Foreskin melanocyte (primary cell): ENCODE measurements at places on chromosomes 1 and 21.

- peak; percentile 69 for DNase-seq
Observed at GRCh38 chr1:170494369-170494768, 37.6 kb upstream of the GORAB start.

DNA sequence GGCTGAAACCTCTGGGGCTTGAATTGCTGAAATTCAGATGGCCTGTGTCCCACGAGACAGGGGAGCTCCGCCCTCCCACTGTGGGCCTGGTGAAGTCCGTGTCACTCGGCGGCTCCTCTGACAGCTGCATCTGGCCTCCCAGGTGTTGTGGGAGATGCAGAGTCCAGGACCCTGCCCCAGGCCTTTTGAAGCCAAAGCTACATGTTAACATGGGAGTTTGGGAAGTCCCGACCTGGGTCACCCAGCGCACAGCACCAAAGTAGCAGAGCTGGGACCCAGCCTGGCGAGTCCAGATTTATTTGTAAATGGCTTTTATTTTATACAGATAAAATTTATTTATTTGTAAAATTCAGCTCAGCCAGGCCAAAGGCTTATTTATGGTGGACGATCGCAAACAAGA is 28.9 kb downstream of the SLC37A1 start:
- no peak for DNase-seq

DNA sequence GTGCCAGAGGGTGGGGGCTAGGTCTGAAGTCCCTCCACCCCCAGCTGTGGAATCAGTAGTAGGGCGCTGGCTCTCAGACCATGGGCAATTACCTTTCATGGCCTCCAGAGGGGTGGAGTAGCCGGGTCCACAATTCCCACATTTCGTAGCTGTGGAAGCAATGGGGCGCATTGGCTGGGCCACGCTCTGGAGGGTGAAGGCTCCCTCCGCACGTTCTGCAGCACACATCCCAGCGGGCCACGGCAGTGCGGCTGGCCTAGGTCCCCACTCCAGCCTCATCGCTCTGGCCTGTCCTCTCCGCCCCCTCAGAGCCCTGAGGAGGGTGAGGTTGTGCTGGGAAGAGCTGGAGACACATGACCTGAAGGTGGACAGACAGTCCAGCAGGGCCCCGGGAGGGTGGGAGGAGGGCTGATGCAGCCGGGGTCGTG is 2.9 kb downstream of the SELENBP1 start:
- no peak for DNase-seq

- no peak for DNase-seq
Observed at GRCh38 chr1:111848852-111849545, 93.3 kb downstream of the DDX20 start.

GRCh38 chr1:214290424-214291037 is 9.6 kb downstream of the SMYD2 start:
- no peak for DNase-seq

DNA sequence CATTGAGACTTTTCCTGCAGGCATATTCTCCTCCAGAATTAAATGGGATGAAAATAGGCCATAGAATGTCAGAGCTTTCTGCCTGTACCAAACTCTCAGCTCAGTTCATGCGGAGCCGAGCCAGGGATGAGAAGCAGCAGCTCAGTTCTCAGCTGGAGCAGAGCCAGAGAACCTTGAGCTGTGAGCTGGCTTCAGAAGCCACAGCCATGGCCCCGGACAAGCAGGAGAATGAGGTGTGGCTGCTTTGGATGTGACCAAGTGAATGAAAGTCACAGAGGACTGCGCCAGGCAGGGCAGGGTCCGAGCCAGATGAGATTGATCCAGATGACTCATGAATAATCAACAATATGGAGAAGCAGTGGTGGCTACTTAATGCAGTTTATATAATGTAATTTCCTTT is 633.8 kb downstream of the NCAM2 start:
- no peak for DNase-seq

GRCh38 chr1:170261669-170262068 is 115.9 kb downstream of the NTMT2 start:
- DNase-seq: no peak

DNA sequence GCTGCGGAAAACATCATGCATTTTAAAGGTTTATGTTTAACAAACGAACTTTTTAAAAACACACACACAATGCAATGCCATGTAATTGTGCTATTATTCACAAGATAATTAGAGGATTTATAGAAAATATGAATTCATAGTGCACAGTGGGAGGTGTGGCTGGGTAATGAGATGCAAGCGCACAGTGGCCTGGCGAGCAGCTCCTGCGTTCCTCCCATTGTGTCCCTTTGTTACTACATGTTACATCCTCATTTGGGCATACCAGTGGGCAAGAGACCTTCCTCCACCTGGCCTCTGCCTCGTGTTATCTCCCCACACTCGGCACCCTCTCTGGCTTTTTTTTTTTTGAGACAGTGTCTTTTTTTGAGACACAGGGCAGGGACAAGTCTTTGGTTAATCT is 30.0 kb upstream of the TENT5B start:
- no peak for DNase-seq

DNA sequence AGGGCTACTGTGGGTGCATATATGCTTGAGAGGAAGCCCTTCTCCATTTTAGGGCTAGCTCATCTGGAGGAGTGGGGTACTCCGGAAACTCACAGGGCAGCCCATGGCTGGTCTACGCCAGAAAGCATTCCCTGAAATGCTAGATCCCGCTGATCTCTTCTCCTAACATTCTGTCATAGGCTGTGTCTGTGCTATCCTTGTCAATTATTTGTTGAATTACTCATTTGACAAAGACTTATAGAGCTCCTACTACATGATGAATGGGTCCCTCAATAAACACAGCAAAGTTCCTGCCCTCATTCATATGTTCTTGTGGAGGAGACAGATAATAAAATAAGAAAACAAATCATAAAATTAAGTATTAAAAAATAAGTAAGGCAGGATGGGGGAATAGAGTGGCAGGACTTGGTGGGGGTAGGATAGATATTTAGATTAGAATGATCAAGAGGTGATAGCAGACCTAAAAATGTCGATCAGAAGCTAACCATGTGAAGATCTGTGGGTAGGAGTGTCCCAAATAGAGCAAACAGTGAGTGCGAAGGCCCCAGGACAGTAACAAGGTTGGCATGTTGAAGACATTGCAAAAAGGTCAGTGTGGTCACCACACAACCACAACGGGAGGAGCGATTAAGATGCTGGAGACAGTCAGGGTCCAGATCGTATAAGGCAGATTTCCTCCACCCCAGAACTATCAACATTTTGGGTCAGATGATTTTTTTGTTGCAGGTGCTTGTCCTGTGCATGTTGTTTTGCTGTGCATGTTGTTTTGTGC is 13.2 kb downstream of the NGF start:
- no peak for DNase-seq

DNA sequence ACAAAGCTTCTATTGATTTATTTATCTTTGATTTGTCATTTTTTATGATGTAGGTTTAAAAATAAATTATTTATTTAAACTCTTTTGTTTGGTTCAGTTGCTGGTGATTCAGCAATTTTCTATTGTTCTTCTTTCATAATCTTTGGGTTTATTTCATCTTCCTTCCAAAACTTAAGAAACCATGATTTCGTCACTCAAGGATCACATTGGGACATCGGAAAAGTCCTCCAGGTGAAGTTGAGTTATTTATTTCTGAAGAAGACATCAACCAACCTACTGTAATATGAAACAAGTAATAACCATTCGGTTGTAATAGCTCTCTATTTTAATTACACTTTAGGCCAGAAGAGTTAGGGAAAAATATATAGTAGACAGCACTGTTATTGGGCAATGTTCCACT is 23.0 kb upstream of the WLS start:
- no peak for DNase-seq

GRCh38 chr21:39080366-39080765 is 102.9 kb downstream of the PSMG1 start:
- no peak for DNase-seq

GRCh38 chr21:46190491-46191131 is 6.4 kb upstream of the SPATC1L start:
- DNase-seq: no peak

DNA sequence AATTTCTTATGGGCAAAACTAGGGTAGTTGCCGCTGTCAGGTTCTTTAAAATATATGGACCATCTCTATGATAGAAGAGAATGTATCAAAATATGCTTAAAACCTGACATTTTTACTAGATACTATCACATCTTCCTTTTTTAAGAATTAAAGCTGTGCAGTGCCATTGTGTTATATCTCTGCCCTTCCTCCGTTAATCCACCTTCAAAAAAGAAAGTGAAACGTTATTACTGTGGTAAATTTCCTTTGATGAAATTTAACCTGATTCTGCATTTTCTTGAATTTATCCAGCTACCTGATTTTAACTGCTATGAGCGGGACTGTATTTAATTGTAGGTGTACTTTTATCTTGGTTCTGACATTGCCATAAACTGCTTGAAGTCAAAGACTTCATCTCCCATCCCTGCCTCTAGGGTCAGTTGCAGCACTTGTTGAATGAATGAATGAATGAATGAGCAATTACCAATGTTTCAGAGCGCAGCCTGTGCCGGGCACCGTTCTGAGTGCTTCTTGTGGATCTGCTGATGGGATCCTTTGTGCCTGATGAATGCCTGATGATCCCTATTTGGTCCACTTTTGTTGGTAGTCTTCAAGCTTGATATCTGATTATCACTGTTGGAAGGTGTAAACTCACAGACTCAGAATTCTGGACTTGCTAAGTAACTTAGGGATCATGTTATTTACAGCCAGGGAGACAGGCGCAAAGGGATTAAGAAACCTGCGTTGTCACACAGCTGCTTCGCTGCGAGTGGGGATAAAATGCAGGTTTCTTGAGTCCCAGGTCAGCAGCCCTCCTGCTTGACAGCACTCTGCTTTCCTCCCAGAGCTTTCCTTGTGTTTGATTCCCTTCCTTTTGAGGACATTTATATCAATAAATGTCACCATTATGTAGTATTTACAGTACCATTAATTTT is 30.1 kb downstream of the SMYD2 start:
- no peak for DNase-seq

DNA sequence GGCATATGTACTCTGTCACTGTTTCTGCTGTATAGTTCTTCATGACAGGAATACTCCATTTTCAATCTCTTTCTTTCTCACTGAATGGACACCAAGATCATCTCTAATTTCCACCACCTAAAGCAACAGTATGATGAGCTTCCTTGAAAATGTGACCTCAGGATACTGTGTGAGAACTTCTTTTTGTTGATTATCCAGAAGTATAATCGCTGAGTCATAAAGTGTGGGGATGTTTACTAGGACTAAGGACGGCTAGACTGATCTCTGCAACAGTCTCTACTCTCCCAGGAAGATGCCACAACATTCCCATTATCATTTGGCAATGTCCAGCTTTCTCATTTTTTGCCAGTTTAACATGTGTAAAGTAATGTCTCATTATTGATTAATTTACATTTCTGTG is 70.3 kb downstream of the TNFSF18 start:
- DNase-seq: no peak

DNA sequence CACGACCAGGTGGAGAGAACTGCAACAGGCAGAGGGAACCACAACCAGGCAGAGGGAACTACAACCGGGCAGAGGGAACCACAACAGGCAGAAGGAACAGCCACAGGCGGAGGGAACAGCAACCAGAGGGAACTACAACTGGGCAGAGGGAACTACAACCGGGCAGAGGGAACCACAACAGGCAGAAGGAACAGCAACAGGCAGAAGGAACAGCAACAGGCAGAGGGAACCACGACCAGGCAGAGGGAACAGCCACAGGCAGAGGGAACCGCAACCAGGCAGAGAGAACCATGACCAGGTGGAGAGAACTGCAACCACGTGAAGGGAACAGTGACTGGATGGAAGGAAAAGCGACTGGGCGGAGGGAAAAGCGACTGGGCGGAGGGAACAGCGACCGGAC is 47.6 kb upstream of the GPR153 start:
- DNase-seq: no peak

DNA sequence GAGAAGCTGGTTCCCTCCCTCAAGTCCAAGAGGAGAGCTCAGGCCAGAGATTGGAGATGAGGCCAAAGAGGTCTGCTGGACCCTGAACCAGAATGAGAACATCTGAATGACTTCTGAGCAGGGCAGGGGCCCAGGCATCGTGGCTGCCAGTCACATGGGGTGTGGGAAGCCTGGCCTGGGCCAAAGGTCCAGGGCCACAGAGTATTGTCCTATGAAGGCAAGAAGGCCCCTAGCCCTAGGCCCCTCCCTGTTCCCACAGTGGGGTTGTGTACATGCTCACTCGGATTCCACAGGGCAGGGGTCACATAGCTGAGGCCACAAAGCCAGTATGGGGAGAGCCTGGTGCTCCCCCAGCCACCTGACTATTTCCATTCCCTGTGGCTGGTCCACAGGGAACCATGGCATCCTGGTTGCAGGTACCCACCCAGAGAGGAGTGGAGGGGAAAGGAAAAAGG is 18.5 kb upstream of the SLC1A7 start:
- DNase-seq: no peak

GRCh38 chr1:115118611-115119010 is 29.3 kb upstream of the TSPAN2 start:
- DNase-seq: no peak

DNA sequence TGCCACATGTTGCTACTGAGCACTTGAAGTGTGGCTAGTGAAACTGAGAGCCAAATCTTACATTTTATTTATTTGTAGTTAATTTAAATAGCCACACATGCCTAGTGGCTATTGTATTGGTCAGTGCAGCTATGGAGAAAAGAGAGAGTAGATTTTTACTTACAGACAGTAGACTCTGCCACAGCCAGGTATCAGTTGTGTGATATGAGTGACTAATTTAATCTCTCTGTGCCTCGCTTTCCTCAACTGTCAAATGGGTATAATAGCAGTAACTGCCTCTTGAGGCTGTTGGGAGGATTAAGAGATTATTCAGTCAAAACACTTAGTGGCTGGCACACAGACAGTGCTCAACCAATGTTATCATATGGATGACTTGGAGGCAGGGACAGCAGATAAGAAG is 49.0 kb downstream of the UBE2T start:
- no peak for DNase-seq

DNA sequence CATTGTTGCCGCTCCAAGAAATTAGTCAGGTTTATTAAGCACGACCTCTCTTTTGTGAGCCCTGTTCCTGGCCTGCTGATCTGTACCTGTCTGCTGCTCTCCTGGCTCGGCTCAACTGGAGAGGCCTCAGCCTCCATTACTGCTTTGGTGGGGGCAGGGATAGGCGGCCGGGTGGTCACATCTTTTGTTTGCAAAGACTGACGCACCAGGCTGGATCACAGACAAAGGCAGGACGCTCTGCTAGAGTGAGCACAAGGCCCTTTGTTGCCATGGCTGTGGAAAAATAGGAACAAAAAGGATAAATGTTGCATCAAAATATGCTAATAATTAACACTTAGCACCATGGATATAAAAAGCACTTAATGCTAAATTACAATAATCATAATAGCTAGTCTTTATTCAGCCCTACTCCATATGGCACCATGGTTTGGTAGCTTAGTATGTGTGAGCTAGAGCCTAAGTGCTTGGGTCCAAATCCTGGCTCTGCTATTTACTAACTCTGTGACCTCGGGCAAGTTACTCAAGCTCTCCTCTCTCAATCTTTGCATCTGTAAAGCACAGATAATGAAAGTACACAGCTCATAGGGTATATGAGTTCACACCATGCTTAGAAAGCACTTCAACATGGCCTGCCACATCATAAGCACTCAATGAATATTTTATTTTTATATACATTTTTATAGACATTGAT is 28.9 kb upstream of the HPDL start:
- no peak for DNase-seq

- no peak for DNase-seq
Observed at GRCh38 chr1:68917456-68917855, 420.6 kb upstream of the DEPDC1 start.

- DNase-seq: no peak
Observed at GRCh38 chr1:29779146-29779545, 542.8 kb downstream of the PTPRU start.
